ENCODE measurements at places on chromosomes 4 and X. TPM values are rescaled to one million over a fixed set of nuclear protein-coding genes. Genes with fewer than 3 reads are reported as not detected.

SHROOM2 gene
- 1.4 TPM for total RNA-seq

GRCh38 chrX:3549411-3549911, 164.0 kb downstream of the PRKX start:
- H3K36me3 ChIP-seq, result no peaks in the 10 kb centered on the region
- no peak overlapping the region for H3K27ac ChIP-seq
- DNase-seq, result no peak
- H3K4me1 ChIP-seq, result no peaks in the 10 kb centered on the region
- H3K27me3 ChIP-seq, result no peaks in the 10 kb centered on the region
- no peak overlapping the region for H3K4me3 ChIP-seq

DNA sequence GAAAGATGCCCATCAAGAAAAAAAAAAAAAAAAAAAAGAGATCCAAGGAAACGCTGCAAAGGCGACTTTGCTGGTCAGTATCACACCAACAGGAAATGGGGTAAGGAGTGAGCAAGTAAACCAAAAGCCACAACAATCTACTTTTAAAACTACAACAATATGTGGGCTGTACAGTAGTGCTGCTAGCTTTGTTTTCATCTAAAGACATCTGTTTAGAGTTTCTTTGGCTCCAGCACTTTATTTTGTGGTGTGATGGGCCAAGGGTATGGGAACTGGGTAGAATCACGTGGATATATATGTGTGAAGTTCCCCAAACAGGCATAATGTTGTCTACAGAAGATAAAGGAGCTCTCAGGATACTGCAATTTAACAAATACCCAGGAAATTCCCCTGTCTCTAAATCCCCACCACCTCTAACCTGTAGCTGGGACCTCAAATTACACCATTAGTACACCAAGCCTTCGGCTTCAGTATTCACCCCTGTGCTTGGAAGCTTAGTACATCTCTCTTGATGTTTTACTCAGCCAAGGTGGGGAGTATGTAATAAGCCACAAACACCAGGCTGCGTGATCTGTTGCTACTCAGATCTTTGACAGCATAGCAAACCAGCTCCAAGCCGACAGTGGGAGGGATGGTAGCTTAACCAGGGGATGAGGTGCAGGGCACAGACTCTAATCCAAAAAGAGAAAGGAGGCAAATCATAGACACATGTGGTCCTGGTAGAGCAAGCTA, 207.9 kb downstream of the HS6ST2 start:
- H3K36me3 ChIP-seq, result no peaks in the 10 kb centered on the region
- H3K27ac ChIP-seq, result no peak overlapping the region
- no peak for DNase-seq
- H3K4me1 ChIP-seq, result no peaks in the 10 kb centered on the region
- no peak overlapping the region for H3K4me3 ChIP-seq

- no peak overlapping the region for H3K4me3 ChIP-seq
- no peaks in the 10 kb centered on the region for H3K27me3 ChIP-seq
- no peak overlapping the region for H3K27ac ChIP-seq
- peaks cover 11% of the 10 kb centered on the region for H3K36me3 ChIP-seq
Measured at GRCh38 chr4:55884093-55884850, 30.8 kb downstream of the EXOC1 start.

DNA sequence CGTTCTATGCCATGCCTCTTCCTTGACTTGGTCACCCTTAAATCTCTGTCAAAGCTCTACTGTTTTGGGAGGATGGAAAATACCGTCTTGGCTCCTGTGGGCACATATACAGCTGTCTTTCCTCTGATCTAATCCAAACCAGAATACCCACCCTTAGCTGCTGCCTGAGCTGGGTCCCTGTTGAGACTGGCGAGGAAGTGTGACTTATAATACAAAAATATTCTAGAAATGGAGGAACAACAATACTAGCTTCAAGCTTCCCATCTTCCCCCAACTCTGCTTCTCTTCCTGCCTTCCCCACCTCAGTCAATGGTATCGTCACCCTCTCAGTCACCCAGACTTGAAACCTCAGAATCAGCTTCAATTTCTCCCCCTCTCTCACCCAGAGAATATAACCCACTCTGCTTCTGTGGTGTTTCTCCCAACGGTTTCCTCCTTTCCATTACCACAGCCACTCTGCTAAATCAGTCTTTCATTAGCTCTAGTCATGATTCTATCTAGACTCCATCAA, 599 bp upstream of the IL2RG start:
- no peaks in the 10 kb centered on the region for H3K36me3 ChIP-seq
- H3K27ac ChIP-seq, result no peak overlapping the region
- H3K4me3 ChIP-seq, result no peak overlapping the region
- no peaks in the 10 kb centered on the region for H3K27me3 ChIP-seq
- no peak for DNase-seq
- H3K4me1 ChIP-seq, result no peaks in the 10 kb centered on the region

DNA sequence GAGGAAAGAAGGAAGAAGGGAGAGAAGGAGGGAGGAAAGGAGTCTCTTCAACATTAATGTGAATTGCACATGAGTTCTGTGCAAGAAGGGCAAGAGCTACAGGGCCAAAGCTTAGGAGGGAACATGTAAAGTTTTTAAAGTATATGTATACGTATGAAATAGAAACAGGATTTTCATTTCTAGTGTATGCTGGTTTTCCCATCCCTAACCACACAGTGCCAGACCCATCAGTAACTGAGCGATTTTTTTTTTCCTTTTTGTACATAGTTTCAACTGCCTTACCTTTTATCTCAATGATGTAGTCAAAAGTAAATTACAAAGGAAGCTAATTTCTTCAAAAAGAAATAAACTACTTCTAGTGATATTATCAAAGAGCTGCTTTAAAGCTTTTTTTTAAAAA, 157.6 kb downstream of the SH3KBP1 start:
- no peaks in the 10 kb centered on the region for H3K36me3 ChIP-seq
- H3K27ac ChIP-seq, result no peak overlapping the region
- H3K27me3 ChIP-seq, result no peaks in the 10 kb centered on the region
- no peaks in the 10 kb centered on the region for H3K4me1 ChIP-seq
- no peak overlapping the region for H3K4me3 ChIP-seq

GRCh38 chr4:114941503-114941902, 171.9 kb downstream of the NDST4 start:
- H3K4me3 ChIP-seq, result no peak overlapping the region
- H3K27me3 ChIP-seq, result no peaks in the 10 kb centered on the region
- no peaks in the 10 kb centered on the region for H3K4me1 ChIP-seq
- no peak overlapping the region for H3K27ac ChIP-seq

- no peaks in the 10 kb centered on the region for H3K36me3 ChIP-seq
- no peak overlapping the region for H3K27ac ChIP-seq
- DNase-seq, result no peak
- no peaks in the 10 kb centered on the region for H3K27me3 ChIP-seq
- H3K4me1 ChIP-seq, result no peaks in the 10 kb centered on the region
- no peak overlapping the region for H3K4me3 ChIP-seq
Measured at GRCh38 chrX:138150709-138151108, 560.8 kb downstream of the FGF13 start.

GRCh38 chr4:73922766-73923630, 53.8 kb downstream of the CXCL1 start:
- H3K36me3 ChIP-seq, result no peaks in the 10 kb centered on the region
- H3K4me1 ChIP-seq, result no peaks in the 10 kb centered on the region
- H3K27ac ChIP-seq, result no peak overlapping the region
- H3K4me3 ChIP-seq, result no peak overlapping the region
- no peaks in the 10 kb centered on the region for H3K27me3 ChIP-seq
- DNase-seq, result no peak

ZDHHC15 gene
- total RNA-seq, result 5.4 TPM

TCP11X2 gene
- total RNA-seq, result not detected

DNA sequence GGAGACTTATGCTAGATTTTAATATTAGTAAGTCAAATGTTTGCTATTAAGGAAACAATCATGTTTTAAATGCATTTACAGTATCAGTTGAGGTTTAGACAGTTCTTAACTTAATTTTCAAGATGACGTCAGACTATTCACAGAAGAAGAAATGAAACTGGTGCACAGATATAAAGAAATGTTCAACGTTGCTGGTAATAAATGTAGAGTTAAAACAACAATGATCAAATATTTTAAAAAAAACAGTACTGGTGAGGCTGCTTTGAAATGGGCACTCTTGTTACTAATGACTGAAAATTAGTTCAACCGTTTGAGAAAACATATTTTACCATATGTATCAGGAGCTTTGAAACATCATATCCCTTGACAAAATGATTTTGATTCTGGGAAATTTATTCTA, 44.2 kb downstream of the ABHD18 start:
- DNase-seq, result no peak
- H3K27ac ChIP-seq, result no peak overlapping the region
- H3K27me3 ChIP-seq, result no peaks in the 10 kb centered on the region

- H3K36me3 ChIP-seq, result no peaks in the 10 kb centered on the region
- no peak for DNase-seq
- peak overlapping the region; percentile 15 for H3K4me3 ChIP-seq
- H3K27me3 ChIP-seq, result no peaks in the 10 kb centered on the region
- H3K4me1 ChIP-seq, result peaks cover 100% of the 10 kb centered on the region
- H3K27ac ChIP-seq, result peak overlapping the region; percentile 62
Measured at GRCh38 chr4:143358923-143359643, 22.4 kb downstream of the GAB1 start.

UGT2B7 gene
- total RNA-seq, result not detected

DNA sequence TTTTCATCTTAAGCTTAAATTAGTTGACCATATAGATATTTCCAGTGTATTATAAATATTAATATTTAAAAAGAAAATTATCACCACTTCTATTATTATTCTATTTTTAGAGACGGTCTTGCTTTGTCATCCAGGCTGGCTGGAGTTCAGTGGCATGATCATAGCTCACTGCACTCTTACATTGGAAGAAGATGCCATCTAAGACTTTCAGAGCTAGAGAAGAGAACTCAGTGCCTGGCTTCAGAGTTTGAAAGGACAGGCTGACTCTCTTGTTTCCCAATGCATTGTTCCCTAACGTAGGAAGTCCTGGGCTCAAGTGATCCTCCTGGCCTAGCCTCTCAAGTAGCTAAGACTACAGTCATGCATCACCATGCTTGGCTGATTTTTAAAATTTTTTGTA, 75.9 kb downstream of the FIP1L1 start:
- H3K4me3 ChIP-seq, result no peak overlapping the region
- no peaks in the 10 kb centered on the region for H3K27me3 ChIP-seq
- H3K4me1 ChIP-seq, result peaks cover 5% of the 10 kb centered on the region
- H3K27ac ChIP-seq, result no peak overlapping the region
- peaks cover 52% of the 10 kb centered on the region for H3K36me3 ChIP-seq
- DNase-seq, result no peak

DNA sequence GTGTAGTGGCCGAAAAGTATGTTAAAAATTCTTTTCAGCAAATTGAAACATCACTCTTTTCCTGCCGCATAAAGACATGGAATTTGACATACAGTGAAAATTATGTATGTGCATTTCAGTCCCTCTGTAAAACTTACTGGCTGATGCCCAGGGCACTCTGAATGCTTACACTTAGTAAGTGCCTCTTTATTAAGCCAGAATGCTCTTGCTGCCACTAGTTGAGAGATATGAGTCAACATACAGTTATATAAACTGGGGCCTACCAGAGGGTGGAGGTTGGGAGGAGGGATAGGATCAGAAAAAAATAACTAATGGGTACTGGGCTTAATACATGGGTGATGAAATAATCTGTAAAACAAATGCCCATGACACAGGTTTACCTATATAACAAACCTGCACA, 38.1 kb upstream of the TRPC5 start:
- H3K4me3 ChIP-seq, result no peak overlapping the region
- no peaks in the 10 kb centered on the region for H3K4me1 ChIP-seq
- no peaks in the 10 kb centered on the region for H3K27me3 ChIP-seq
- H3K27ac ChIP-seq, result no peak overlapping the region

DNA sequence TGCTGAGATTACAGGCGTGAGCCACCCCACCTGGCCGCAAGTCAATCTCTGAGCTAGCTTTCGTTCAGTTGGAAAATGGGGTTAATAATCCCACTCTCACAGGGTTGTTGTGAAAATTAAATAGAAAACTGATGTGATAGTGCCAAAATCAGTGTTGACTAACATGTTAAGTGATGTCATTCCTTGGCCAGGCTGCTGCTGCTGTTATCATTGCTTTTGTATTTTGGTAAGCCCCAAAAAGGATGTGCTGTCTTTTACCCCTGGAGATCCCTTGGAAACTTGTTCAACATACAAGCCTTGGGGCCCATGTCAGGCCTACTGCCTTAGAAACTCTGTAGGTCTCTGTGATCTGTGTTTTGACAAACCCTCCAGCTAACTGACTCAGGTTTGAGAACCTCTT, 106.3 kb downstream of the AFF1 start:
- H3K4me1 ChIP-seq, result peaks cover 100% of the 10 kb centered on the region
- DNase-seq, result peak; percentile 92
- no peaks in the 10 kb centered on the region for H3K27me3 ChIP-seq

FAM149A gene
- total RNA-seq, result 32.0 TPM

DNA sequence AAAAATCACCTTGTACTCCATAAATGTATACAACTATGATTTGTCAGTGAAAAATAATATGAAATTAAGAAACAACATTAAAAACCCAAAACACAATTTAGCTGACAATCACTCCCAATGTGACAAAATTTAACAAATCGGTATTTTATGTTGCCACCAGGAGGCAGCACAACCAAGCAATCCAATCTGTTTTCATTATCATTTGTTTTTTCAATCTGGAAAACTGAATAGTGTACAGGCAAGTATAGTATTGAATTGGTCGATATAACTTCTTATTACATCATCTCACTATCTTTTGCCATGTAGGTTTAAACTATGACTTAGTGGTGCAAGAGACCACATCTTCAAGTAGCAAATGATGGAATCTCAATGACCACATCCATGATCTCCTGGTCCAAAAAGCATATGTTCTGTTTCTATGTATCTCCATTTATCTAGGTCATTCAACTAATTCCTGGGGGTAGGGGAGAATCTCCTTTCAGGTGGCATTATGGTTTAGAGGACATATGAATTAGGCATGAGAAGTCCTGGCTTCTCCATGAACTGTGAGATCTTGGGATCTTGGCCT, 112.9 kb upstream of the AGA start:
- no peak overlapping the region for H3K4me3 ChIP-seq
- no peak for DNase-seq
- H3K27ac ChIP-seq, result no peak overlapping the region
- H3K27me3 ChIP-seq, result no peaks in the 10 kb centered on the region
- H3K36me3 ChIP-seq, result no peaks in the 10 kb centered on the region

DNA sequence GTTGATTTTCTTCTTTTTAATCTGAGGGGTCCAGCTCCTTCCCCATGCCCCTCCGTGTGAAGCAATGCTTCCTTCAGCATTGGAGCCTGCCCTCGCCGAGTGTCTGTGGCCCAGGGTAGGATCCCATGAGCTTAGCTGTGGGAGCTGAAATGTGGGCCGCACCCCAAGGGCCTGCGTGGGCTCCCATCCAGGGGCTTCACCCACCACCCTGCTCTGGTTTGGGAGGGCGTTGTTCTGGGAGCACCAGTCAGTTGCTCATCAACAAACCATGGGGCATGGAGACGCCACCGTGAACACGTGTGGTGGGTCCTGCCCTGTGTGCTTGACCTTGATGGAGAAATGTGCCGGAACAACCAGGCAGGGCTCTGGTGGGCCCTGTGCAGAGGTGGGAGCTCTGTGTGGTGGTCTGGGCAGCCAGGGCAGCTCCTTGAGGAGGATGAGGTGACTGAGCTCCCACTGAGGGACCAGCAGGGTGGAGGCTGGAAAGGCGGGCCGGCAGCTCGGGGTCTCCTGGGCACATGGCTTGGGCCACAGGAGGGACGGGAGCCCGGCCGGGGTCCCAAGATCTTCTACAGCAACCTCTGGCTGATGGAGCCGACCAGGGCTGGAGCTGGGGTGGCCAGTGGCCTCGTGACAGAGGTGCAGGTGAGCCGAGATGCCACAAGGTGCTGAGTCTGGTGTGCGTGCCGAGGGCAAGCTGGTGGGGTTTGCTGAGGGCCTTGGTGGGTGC, 39.6 kb upstream of the NKX1-1 start:
- H3K4me3 ChIP-seq, result no peak overlapping the region
- no peak overlapping the region for H3K27ac ChIP-seq
- no peak for DNase-seq
- H3K36me3 ChIP-seq, result no peaks in the 10 kb centered on the region

RTL5 gene
- 13.7 TPM for total RNA-seq
